Activated CD4-positive, alpha-beta T cell treated with anti-CD3 and anti-CD28 coated beads, Interleukin-2, amount 50 U/mL, for 24 hours (primary cell): ENCODE measurements at places on chromosomes 2 and 18.

- DNase-seq = no peak
Measured at GRCh38 chr2:551621-552020, 125.6 kb downstream of the TMEM18 start.

GRCh38 chr2:200159357-200159707, 147.2 kb upstream of the SPATS2L start:
- DNase-seq = no peak

DNA sequence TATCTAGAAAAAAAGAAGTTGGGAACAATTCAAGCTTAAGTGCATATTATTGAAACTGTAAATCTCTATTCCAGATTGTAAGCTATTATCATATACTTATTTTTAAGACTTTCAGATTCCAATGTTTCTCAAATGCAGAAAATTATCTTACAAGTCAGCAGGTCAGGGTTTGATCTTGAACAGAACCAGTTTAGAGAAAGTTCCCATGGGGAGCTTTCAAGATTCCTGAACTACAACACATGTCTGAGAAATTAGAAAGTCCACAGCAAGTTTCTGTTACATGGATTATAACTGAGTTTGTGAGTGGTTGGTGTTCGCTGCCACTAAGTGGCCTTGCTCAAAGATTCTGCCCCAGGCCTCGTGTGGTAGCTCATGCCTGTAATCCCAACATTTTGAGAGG, 31.6 kb upstream of the SP3 start:
- DNase-seq = no peak

- no peak for DNase-seq
Measured at GRCh38 chr2:107001062-107001461, 115.1 kb upstream of the ST6GAL2 start.

- no peak for DNase-seq
Measured at GRCh38 chr2:46171411-46171953, 125.7 kb upstream of the EPAS1 start.

DNA sequence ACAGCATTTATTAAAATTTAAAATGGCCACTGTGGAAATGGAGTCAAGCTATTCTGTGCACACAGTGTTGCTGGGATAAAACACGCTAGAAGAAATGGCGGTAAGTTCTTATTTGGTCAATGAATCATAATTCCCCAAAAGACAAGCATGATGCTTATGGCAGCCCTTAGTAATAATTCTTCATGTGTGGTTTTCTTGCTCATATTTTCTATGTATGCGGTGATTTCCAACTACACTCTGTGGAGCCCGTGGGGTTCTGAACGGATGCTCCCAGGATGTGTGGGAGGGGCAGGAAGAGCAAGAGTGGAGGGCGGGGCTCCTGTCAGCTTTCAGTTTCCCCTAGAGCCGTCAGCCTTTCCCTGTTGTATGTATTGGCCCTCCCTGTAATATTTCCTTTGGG, 91.7 kb upstream of the RMDN2 start:
- DNase-seq = no peak

GRCh38 chr2:108324531-108325255, 36.0 kb downstream of the SULT1C2 start:
- DNase-seq = no peak

DNA sequence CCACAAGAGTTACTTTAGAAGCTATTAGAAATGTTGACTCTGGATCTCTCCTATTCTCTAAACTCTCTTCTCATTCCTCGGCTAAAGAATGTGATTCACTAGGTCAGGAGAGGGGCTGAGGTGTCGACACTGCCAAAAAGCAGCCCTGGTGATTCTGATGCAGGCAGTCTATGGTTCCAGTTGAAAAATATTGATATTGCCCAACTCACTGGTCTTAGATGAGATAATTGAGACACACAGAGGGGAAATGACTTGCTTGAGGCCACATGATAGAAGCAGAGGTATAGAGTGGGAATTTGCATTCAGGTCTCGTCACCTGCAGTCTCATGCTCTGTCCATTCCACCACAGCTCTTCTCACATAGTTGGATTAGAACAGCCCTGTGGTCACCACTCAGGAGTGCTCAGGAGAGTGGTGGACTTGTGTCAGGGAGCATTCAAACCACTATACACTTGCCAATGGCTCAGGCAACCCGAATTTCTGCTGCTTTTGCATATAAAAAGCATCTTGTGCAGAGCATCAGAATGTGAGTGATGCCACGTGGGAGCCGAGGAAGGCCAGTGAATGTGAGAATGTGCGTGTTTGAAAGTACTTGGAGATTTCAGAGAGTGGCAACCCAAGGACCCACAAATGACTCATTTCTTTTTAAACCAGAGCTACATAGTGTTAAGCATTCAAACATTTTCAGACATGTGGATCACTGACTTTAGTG, 65.1 kb upstream of the CTLA4 start:
- DNase-seq = peak; percentile 54

- DNase-seq = no peak
Measured at GRCh38 chr2:167212014-167212648, 323.9 kb downstream of the XIRP2 start.

- no peak for DNase-seq
Measured at GRCh38 chr18:39019989-39020388, 1454.4 kb upstream of the CELF4 start.

DNA sequence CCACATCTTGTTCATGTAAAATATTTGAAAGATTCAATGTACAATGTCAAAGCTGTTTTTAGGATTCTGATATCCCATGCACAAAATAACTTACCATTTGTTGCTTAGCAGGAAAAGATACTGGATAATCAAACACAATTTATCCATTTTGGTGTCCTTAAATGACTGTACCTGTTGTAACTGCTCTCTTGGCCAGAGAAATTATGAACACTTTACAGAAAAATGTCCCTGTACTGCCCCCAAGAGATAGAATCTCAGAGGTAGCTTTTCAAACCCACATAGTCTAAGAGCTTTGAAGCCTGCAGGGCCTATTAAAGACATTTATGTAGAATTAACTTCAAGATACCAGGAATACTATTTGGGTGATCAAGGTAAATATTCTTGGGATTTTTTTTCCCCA, 12.2 kb upstream of the ME2 start:
- DNase-seq = no peak

GRCh38 chr2:136093583-136093982, 24.4 kb downstream of the CXCR4 start:
- DNase-seq = no peak

DNA sequence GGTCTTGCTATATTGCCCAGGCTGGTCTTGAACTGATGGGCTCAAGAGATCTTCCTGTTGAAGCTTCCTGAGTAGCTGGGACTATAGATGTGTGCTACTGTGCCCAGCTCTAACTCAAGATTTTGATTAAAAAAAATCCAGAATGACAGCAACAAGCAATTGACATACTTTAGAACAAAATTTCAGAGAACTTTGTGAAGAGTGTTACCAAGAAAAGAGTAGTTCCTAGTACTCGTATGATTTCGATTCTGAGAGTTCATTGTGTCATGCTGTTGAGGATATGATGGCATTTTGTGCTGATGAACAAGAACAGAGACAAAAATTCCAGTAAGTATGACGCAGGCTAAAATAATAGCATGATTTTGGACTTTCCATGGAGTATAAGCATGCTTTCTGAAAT, 90.2 kb upstream of the TWSG1 start:
- no peak for DNase-seq

DNA sequence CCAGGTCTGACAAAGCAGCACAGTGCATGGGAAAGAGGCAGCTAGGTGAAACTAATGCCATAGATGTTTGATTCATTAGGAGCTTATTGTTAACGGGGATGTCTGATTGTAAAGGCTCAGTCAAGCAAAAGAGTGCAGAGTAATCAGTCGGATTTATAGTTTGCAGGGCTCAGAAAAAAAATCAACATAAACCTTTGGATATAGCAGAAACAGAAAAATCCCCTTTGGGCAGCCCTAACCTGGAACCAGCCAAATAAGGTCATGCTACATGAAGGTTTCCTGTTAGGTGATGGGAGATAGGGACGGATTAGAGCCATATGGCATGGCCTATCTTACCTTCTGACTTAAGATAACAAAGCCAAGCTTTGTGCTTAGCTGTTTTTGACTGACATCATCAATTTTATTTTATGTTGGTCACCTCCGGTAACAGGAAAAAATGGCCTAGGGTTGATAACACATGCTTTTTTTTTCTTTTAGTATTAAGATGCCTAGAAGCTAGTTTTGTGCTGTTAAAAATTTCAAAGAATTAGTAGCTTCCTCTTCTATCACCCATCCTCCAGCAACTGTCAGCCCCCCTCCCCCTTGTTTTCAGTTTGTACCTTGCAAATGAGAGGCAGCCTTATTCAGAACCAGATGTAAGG, 60.7 kb upstream of the ZEB2 start:
- DNase-seq = no peak

- DNase-seq = no peak
Measured at GRCh38 chr18:48345596-48345995, 63.6 kb downstream of the ZBTB7C start.

DNA sequence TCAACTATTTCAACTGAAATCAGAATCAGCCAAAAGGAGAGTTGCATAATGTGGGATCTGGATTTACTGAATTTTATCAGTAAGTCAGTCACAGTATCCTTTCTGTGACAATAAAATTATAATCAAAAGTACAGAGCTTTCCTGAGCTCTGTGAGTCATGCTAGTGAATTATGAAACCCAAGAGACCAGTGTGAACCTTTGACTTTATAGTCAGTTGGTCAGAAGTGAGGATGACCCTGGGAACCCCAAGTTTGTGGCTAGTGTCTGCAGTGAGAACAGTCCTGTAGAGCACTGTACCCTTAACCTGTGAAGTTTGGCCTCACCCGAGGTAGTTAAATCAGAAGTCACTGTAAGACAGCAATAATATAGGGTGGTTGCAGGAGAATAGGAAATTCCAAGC, 381.7 kb downstream of the CDH19 start:
- no peak for DNase-seq

DNA sequence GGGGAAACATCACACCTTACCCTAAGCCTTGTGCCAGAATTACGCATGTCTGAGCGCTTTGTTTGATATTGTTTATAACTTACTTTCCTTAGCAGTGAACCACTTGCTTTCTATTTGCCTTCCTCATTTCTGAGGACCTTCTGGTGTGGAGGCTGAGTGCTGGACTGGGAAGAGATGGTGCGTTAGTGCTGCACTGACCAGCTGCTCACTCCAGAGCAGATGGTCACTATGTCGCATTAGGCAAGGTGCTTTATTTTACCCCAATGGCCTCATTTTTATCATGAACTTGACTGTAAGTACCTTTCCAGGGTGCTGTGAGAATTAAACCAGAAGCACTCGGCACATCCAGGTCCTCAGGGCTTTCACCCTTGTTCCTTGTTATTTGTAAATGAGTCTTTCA, 46.6 kb upstream of the TMEM18 start:
- no peak for DNase-seq

- DNase-seq = no peak
Measured at GRCh38 chr18:45920367-45920766, 46.8 kb downstream of the EPG5 start.

- DNase-seq = no peak
Measured at GRCh38 chr18:24601585-24601984, 141.1 kb downstream of the HRH4 start.

GRCh38 chr18:24465486-24465885, 5.0 kb downstream of the HRH4 start:
- DNase-seq = no peak

- no peak for DNase-seq
Measured at GRCh38 chr2:152383702-152384101, 48.7 kb downstream of the FMNL2 start.

DNA sequence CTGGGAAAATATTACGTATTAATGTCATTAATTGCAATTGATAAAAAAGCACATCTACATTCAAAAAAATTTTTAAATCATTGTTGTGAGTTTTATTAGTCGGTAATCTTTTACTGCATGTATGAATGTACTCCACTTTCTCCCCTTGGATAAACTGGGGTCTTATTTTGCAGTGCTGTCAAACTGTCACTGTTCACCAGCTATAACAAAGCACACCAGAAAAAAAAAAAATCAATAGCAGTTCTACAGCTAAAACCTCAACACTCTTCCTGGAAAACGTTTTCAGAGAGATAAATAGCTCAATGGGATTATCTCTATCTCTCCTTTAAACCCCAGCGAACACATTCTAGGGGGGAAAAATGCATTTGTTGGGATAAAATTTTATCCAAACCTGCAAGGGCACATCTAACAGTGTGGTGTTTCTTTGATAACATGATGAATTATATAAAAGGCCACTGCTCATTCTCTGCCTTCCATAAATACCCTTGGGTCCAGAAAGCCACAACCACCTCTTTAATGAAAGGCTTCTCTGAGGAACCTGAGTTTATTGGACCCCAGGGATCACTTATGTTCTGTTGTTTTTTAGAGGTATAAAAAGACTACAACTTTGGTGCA, 219.9 kb downstream of the CDH20 start:
- no peak for DNase-seq

GRCh38 chr2:26344581-26345282, 1.2 kb upstream of the SELENOI start:
- peak; percentile 24 for DNase-seq

- no peak for DNase-seq
Measured at GRCh38 chr2:77156599-77156998, 365.6 kb downstream of the LRRTM4 start.

DNA sequence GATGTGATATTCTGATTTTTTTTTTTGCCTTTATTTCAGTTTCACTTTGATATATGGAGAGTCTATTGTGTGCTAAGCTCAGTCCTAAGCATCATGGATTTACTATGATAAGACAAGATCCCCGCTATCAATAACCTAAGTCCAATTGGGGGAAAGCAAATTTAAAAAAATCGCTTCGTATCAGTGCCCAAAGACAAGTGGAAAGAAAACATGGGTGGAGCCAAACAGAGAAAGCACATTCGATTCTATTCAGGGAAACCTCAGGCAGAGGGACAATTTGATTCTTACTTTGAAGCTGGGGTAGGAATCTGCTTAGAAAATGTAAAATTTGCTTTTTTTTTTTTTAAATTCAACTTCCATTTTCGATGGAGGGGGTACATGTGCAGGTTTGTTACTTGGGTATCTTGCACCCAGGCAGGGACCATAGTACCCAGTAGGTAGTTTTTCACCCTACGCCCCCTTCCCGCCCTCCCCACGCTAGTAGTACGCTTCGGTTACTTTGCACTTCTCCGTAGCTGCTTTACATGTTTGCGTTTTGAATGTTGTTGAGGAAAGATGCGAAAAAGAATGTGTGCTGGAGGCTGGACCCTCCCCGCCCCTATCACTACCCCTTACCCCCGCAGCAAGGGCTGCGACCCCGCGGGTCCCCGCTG, 12.4 kb downstream of the KIF5C start:
- DNase-seq = no peak

GRCh38 chr2:240731178-240731545, 39.5 kb downstream of the AQP12A start:
- no peak for DNase-seq

GRCh38 chr2:86038291-86039081, 67.2 kb downstream of the POLR1A start:
- no peak for DNase-seq

DNA sequence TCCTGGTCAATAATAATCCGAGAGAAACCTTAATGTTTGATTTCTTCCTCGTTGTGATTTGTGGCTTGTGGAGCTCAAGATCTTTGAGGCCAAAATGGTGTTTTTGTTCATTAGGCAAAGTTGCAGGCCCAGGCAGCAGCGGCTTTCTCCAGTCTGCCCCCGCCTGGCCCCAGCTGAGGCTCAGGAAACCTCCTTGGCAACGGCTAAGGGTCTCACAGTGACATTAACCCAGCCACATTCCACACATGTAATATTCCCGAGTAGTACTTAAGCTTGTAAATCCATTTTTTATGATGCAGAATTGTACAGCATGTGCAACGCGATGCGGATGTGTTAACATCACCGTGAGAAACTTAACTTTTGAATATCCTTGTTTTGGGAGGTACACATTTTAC, 200.1 kb downstream of the BCL11A start:
- DNase-seq = no peak
